ENCODE measurements at places on chromosomes 6 and 20.
A peak's percentile ranks its signal among the peaks of the same experiment; 100 is the strongest.

DNA sequence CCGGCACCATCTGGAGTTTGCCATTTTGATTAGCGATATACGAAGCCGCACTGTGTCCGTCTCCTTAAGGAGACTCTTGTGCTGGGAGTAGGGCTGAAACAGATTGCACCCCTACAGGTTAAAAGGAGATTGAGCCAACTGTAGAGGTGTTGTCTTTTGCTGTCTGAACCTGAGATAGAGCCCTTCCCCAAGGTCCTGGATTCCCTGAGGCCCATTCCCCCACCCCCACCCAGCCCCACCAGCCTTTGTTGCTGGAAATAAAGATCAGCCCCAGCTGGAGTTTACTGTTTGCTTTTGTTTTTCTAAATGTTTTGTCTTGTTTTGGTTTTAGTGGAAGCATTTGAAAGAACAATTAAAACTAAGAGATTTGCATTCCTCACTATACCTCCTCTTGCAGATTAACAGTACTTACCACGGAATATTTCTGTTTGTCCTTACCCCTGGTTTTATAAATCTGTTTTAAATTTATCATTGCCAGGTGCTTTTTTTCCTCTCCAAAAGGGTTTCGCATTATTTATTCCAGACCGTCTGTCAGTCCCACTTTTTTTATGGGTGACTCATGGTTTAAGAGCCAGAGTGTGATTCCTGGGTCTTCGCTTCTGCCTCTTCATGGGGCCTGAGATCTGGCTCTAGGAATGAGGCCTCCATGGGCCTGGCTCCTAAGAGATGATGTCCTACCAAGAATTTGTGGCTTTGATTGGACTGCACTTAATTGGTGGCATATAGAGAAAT is 169.2 kb downstream of the DTNBP1 start:
- no peak for DNase-seq

- DNase-seq = no peak
Observed at GRCh38 chr6:167695831-167696230, 130.9 kb upstream of the AFDN start.

DNA sequence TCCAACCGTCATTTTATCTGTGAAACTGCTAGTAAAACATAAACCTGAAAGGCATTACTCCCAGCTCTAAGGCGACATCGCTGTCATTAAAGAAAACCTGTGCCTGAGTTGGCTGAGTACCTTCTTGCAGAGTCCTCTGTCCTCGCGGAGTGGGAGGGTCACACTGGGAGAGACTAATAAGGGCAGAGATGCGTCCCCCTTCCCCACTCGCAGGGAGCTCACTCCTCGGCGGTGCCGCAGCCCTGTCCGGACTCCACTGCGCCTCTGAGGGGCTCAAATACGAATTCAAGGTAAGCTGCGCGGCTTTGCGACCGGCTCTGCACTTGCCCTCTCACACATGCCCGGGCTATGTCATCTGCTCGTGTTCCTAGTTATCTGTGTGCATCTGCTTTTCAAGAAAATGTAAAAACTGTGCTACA is at the start of gene COL19A1:
Gene COL19A1 (plus strand): TSS at position 206 of the 419 bp plus-strand sequence. CDS start 13,012 bp downstream, outside the sequence.
- DNase-seq = no peak

DNA sequence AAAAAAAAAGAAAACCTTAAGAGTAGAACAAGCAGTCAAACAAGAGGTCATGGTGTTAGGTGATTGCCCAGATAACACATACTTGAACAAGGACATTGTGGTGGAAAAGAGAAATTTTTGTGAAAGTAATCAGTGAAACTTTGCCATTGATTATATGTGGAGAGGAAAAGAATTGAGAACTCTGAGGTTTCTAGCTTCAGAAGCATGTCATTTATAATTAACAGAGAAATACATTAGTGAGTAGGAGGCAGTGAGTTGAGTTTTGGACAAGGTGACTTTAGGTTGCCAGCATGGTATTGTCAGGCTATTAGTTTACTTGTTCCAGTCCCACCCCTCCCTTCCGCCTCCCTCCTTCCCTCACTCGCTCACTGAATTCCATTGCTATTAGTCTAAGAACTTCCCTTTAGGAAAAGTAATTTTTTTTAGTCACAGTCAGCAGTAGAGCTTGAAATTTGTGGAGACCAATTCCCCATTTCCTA is 17.2 kb downstream of the TAB2 start:
- DNase-seq = peak; percentile 85

DNA sequence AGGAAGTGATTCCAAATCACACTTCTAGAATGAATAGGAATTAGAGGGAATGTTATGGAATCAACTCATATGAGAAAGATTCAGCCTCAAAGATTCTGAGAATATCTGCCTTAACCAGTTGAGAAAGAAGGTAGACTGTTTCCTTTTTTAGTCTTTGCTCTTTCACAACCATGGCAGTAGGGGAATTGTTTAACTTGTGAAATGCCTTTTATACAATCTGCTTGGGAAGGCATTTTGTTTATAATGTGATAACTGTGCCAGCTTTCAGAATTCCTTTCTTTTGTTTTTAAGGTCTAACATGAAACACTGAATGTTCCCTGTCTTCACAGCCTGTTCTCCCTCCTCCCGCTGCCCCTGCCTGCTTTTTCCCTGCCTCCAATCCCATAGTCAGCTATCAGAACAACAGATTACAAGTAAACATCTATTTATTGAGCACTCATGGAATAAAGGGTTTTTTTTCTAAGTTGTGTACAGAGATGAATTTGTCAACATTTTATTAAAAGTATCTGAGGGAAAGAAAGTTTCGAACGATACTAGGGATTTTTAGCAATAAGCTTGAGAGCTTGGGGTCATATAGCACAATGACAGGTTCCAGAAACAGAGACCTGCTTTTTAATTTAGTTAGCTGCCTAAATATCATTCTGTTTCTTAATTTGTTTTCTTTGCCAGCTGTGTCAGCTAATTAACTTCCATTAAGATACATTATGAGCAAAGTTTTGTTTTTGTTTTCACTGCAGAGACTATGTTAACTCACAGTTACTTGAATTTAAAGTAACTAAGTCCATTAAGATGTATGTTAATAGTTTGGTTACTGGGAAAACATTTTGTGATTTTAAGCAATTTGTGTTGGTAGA is 28.3 kb upstream of the FBXO30 start:
- no peak for DNase-seq

DNA sequence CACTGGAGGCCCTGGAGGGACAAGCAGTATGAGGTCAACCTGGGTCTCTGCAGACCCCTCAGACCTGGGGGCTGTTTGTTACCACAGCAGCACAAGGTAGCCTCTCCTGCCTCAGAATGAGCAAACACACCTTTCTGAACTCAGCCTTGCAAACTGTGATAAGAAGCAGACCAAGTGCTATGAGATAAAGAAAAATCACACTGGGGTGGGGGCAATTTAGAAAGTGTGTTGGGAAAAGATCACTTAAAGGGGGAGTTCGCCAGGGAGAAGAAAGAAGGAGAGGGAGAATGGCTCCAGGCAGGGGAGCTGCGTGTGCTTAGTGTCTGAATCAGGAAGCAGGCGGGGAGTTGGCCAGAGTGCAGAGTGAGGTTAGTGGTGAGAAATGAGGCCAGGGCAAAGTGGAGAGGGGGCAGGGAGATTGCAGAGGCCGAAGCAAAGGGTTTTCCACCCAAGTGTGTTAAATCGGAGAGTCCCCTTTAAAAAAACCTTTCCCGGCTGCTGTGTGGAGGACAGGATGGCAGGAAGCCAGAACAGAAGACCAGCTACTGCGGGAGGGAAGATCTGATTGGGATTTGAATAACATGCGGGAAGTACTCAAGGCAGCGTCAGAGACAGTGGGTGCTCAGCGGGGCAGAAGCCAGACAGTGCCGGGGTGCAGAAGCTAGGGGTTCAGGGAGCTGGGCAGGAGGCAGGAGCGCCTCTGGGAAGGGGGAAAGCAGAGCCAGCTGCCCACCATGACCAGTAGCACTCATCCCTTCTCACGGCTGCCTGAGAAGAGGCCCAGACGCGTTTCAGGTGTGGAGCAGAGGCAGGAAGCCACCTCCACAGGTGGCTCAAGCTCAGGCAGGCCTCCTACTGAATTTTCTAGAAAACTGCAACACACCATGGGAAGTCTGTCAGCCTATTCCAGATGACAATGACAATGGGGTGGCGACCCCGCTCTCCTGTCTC is 9.0 kb downstream of the ADA start:
- peak; percentile 70 for DNase-seq

All from kidney epithelial cell (primary cell).